ENCODE measurements at places on chromosomes 1 and 21.

GRCh38 chr1:33836911-33837310 is 27.0 kb upstream of the HMGB4 start:
- no peak for DNase-seq

DNA sequence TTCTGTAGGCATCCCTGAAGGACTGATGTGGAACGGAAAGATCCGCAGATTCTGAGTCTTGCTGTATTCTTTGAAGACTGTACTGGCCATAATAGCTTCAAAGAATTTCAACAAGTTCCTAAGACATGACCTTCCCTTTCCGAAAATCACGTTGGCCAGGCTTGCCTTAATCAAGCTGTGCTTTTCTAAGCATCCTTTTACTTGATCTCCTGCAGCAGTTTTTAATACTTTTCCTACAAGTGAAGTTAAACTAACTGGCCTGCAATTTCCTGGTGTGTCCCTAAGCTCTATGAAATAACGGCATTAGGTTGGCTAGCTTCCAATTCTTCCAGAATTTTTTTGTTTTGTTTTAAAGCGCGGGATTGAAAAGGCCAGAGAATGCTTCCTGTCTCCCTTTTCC is 40.3 kb downstream of the SPAG17 start:
- no peak for DNase-seq

- no peak for DNase-seq
Observed at GRCh38 chr1:51514733-51515132, 4.3 kb downstream of the EPS15 start.

- DNase-seq = no peak
Observed at GRCh38 chr1:21608798-21609197, 60.4 kb downstream of the RAP1GAP start.

- DNase-seq = peak; percentile 58
Observed at GRCh38 chr1:116504308-116505156, 66.3 kb downstream of the CD58 start.

DNA sequence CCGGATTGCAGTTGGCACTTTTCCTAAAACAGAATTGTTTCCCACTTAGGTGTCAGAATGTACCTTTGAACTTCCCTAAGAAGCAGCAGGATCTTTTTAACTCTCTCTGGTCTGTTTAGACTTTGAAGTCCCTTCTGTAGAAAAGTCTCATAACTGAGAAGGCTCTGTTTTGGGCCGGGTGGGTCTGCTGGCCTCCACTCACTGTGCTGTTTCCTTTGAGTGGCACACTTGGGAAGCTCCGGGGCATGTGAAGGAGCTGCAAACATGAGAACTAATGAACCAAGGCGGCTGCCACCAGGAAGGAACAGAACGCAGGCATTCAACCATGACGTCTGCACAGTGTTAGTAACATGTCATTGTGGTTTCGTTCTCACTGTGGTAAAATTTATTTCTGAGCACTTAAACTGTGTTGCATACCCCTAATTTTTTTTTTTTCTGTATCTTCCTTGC is 19.5 kb upstream of the NCMAP start:
- DNase-seq = no peak

- no peak for DNase-seq
Observed at GRCh38 chr1:221418346-221418745, 323.5 kb downstream of the DUSP10 start.

- DNase-seq = no peak
Observed at GRCh38 chr1:49197081-49197480, 420.4 kb upstream of the BEND5 start.

DNA sequence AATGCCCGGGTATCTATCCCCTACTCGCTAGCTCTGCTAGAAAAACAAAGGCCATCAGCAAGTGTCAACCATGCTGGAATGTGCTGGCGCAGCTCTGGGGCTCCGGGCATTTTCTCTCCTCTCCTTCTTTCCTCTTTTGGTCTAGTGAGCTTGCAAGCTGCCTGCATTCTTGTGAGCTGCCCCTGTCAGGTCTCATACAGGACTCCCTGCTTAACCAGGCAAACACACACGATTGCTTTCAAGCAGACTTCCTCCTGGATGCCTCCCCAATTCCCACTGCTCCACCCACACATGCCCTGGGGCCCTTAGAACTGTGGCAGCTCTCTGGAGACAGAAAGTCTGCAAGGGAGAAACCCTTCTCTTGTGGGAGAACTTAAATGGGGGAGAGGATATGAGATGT is 35.7 kb upstream of the SUCO start:
- peak; percentile 49 for DNase-seq

- peak; percentile 72 for DNase-seq
Observed at GRCh38 chr1:173527151-173527826, 50.2 kb downstream of the PRDX6 start.

DNA sequence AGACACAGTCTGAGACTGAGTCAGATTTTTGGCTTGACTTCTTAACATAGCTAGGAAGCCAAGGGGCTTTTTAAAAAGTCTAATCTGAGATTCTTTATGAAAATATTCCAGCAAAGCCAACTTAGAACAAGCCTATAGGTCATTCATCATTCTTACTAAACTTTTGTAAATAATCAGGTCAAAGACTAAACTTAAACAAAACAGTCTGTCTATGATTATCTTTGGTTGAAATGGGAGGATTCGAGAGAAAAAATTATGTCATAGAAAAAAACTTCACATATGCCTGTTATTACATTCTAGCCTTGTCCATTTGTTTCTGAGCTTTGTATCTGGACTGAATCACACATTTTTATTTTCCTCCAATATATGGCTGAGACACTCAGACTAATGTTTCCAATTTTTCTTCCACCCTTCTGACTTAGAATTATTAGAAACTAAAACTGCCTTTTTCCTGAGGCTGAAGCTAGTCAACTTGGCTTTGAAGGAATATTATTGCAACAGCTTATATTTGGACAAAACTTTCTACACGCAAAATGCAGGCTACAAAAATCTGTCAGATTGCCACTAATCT is 83.3 kb downstream of the ETS2 start:
- no peak for DNase-seq

DNA sequence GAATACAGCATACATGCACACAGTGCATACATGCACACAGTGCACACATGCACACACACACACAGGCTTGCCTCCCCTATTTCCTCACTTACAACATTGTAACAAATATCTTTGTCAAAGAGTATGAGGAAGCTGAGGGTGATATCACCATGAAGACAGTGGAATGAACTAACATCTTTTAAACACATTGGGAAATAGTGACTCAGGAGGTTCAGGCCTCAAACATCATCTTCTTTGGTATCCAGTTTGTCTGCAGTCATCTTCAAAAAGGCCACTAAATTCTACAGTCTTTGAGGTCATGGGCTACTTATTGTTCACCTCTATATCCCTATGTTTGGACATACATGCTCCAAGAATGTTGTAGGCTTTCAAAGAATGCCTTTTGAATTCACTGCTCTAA is 2.1 kb upstream of the LCE2B start:
- DNase-seq = no peak

DNA sequence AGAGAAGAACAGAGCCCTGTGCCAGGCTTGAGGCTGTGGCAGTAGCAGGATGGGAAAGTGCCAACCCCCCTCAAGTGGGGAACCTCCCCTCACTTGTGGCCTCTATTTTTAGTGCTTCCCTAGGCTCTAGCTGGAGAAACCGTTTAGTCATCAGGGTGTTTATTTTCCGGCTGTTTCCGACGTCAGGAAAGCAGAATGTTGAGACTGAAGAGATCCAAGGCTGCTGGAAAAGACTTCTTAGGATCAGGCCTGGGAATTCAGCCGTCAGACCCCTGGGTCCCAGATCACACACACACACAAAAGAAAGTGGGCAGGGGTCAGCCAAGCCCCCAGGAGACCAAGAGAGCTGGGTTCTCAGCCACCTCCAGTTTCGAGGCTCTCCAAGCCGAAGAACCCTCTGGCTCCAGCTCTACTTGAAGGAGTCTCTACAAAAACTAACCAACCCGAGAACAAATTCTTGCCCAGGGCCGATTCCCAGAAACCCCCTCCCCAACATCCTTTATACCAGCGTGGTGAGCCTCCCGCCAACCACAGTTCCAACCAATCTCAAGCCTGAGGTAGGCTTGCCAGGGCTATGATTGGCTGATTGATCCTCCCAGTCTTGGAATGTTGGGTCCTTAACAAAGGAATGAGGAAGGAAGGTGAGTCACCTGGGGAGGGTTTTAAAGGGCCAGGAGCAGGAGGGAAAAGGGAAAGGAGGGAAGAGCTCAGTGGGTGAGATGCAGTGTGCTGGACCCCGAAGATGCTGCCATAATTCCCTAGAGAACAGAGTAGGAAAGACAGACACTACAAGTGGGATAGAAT is 2.5 kb upstream of the MEF2D start:
- peak; percentile 82 for DNase-seq

DNA sequence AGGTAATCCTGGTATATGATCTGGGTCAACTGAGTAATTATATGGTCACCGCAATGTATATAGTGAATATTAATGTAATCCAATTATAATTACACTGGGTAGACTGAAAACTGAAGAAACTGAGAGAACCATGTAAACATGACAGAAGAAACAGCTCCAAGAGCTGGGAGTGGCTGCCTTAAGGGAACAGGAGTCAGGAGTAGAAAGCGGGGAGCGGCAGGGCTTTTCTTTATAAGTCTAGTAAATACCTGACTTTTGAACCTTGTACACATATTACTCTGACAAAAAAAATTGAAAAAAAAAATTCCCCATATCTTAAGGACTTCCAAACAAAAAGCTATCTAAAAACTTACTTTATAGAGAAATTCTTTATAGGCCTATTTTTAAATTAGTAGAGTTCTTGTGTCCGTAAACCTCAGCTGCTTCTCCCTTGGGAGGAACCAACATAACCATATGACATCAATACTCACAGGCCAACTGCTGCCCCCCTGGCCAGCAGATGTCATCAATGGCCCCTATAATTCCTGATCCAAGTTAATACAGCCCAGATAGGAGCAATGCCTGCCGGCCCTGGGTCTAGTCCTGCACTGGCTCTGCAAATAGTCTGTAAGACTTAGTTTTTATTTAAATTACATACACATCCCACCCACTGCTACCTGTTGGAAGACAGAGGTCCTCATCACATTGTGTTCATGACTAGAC is 33.8 kb downstream of the THAP3 start:
- DNase-seq = no peak

GRCh38 chr1:152502496-152503180 is 8.0 kb upstream of the LCE5A start:
- no peak for DNase-seq

DNA sequence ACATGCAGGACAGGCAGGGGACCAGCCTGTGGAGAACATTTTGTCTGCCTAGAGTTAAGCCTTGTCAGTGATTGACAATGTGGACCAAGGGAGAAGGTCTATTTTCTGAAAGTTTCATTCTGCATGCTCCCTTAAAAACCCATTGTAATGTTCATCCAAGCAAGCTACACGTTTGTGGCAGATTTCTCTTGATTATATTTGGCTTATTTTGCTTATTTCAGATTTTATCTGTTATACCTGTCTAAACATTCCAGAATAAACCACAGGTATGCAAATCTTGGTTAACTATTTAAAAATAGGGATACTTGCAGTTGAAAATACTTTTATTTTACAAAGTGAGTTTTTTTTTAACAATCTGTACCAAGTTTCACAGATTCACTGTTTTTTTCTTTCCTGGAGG is 78.2 kb upstream of the F3 start:
- no peak for DNase-seq

DNA sequence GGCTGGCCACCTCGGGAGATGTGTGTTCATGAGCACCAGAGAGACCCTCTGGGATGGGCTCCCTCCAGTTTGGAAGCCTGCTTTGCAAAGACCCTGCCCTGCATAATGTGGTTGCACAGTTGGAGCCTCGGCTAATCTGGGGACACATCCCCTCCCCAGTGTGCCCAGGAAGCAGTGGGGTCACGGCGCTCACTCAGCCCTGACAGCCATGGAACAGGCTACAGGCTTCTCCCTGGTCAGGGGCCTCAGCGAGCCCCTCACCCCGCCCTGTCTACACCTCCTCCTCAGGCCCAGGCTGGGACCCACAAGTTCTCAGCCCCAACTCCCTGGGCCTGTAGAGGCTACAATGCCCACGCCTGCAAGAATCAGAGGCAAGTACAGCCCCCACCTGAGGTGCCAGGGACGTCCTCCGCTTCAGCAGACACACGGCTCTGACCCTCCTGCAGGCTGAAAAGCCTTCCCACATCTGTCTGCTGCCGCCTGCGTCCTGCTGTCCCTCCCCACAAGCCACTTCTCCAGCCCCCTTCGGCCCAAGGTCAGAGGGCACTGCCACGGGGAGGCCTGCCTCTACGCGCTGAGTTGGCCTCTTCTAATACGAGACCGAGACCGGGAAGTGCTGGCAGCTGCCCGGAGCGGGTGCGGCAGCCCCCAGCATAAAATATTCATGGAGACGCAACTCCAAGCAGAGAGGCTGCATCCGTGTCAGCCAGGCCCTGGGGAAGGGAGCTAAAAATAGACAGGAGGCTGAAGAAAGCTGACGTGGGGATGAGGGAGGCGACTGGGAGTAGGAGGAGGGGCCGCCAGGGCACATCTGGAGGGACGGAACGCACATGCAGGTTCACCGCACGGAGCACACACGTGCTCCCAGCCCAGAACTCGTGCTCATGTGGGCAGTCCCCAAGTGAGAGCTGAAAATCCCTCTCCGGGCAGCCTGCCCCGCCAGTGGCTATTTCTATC is 15.2 kb upstream of the GPR153 start:
- peak; percentile 85 for DNase-seq

- no peak for DNase-seq
Observed at GRCh38 chr1:77416692-77417450, 135.1 kb downstream of the AK5 start.

DNA sequence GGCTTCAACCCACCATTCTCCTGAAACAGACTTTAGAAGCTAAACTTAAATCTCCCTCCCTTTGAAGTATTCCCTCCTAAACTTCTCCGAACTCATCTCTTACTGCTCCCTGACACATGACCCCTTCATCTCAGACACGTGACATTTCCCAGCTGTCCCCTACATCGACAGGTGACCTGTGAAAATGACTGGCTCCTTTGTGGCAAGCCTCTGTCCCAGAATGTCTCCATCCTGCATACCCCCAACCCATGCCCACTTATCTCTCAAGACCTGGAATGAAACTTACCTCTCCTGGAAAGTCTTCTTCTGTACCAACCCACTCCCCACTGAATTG is 4.2 kb downstream of the FMOD start:
- DNase-seq = no peak

DNA sequence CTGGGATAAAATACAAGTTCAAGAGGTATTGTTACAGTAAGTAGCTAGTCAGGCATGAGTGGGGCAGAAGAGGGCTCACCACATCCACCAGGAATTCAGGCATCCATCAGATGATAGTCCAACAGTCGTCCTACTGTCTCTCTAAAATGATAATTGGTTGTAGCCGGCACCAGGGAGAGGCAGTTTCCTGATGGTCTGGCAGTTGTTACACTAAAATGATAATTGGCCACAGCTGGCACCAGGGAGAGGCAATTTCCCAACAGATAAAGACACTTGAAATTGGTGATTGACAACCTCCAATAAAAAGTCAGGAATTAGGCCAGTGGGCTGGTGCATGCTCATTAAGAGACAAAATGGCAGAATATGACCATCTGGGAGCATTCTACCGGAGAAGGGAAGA is 545.8 kb downstream of the AMY1C start:
- no peak for DNase-seq

GRCh38 chr1:169479363-169480066 is 6.2 kb downstream of the SLC19A2 start:
- no peak for DNase-seq

GRCh38 chr1:51799372-51799771 is 79.2 kb downstream of the NRDC start:
- DNase-seq = no peak
